ENCODE measurements at places on chromosomes 3 and 15.

DNA sequence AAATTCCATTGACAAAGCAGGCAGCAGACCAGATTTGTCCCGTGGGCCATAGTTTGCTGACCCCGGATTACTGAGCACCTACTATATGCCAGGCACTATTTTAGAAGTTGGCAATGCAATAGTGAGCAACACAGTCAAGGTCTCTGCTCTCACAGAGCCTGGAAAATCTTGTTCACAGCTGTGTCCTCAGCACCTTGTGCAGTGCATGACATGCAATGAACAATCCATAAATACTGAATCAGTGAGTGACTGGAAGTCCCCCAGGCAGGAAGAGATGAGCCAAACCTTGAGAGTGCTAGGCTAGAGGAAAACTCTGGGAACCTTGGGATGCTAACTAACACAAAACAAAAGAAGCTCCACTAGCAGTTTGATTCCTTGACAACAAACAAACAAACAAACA lies 14.4 kb downstream of the TM4SF1 start:
- no peak for DNase-seq

GRCh38 chr3:31945738-31946052 lies 35.4 kb downstream of the OSBPL10 start:
- no peak for DNase-seq

DNA sequence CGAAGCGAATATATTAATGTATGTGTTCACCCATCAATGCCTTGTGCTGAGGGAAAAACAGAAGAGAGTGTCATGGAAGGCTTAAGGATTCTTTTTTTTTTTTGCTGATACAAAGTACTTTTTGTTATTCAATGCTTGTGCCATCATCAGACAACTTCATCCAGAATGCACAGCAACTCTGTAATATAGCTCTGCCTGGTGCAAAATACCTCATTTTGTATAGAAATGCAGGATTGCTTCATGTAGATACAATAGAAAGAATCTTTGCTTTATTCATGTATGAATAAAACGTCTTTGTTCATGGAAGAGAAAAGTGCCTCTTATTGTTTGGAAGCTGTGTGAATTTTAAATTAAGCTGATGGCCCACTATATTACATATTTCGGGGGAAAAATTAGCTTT lies 62.9 kb downstream of the SH3GL3 start:
- no peak for DNase-seq

- no peak for DNase-seq
These were observed 536.7 kb downstream of the SOX2 start for GRCh38 chr3:182248349-182248880.

Data from stimulated activated CD8-positive, alpha-beta memory T cell treated with anti-CD3 and anti-CD28 coated beads, Interleukin-4, amount 100 ng/mL, for 24 hours (primary cell).